Activated B cell treated with CpG ODN at 0.5 μM for 24 hours (primary cell): ENCODE measurements at places on chromosomes 2 and 18.

DNA sequence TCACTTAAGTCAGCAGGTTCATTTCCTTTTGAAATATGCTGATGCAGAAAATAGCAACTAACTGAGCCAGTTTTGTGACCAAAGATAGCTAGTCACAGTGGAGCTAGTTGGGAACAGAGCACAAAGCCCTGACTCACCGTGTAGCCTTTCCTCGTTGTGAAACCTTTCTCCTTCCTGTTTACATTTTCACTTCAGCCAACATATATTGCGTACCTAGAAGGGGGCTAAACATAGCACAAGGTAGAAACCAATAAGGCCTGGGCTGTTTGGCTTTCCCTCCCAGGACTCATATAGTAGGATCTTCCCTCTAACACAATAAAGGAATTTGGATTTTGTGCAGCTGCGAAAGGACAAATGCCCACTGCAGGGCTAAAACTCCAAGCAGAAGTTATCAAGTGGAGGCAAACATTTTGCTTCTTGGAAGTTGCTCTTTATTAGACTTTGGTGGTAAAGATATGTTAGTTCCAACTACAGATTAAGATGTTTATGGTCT lies 24.5 kb upstream of the LPIN2 start:
- no peaks in the 10 kb centered on the region for H3K36me3 ChIP-seq
- H3K27ac ChIP-seq = no peak overlapping the region

DNA sequence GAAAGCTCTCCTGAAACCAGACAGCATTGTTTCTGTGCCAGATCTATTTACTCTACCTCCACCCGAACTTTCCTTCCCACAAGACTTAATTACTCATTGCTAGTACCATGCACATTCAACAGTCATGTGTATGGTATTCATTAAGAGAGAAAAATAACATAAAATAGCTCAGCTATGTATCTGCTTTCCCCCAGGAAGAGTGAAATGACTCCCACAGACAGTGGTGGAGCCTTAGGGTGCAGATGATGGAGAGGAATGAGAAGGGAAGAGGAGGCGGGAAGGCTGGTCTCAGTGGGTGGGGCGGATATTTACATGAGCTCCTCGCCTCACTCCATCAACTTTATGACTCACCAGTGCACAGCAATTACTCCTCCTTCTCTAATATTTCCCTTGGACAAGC lies 724.5 kb downstream of the EPHA4 start:
- no peak overlapping the region for H3K4me3 ChIP-seq

DNA sequence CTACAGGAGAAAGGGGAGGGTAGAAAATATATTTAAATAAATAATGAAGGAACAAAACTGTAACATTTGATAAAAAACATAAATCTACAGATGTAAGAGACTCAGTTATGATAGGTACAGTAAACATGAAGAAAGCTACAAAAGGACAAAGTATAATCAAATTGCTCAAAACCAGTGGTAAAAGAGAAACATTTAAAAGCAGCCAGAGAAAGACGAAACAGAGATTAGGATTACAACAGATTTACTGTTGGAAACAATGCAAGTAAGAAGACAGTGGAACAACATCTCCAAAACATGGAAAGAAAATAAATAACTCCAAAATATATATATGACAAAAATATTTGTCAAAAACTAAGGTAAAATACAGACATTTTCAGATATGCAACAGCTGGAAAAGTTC lies 307.7 kb upstream of the REV1 start:
- H3K4me3 ChIP-seq = no peak overlapping the region
- H3K36me3 ChIP-seq = peaks cover 56% of the 10 kb centered on the region
- no peak for DNase-seq
- H3K27ac ChIP-seq = no peak overlapping the region

- H3K27ac ChIP-seq = no peak within 1 kb of the TSS
- DNase-seq = peak; percentile 37
- H3K36me3 ChIP-seq = no peaks in the 10 kb centered on the region
- H3K4me1 ChIP-seq = peaks cover 14% of the 10 kb centered on the region
Measured at GRCh38 chr2:224039080-224039769, at the start of gene SERPINE2. Gene SERPINE2, minus strand, starts transcription at chr2:224039286. Its CDS starts 37,386 bp downstream, at chr2:224001900.

- H3K4me3 ChIP-seq = no peak overlapping the region
- H3K4me1 ChIP-seq = no peaks in the 10 kb centered on the region
- no peak for DNase-seq
- H3K36me3 ChIP-seq = peaks cover 74% of the 10 kb centered on the region
- H3K27me3 ChIP-seq = no peaks in the 10 kb centered on the region
Measured at GRCh38 chr2:127943186-127943585, 57.4 kb upstream of the AMMECR1L start.

- DNase-seq = no peak
- H3K4me3 ChIP-seq = no peak overlapping the region
Measured at GRCh38 chr18:61742565-61743429, 150.0 kb downstream of the RNF152 start.
